Fibroblast of skin of left quadriceps (primary cell): ENCODE measurements at places on chromosomes 2 and 18.

- no peak for DNase-seq
Observed at GRCh38 chr2:33730193-33730592, 131.1 kb upstream of the FAM98A start.

DNA sequence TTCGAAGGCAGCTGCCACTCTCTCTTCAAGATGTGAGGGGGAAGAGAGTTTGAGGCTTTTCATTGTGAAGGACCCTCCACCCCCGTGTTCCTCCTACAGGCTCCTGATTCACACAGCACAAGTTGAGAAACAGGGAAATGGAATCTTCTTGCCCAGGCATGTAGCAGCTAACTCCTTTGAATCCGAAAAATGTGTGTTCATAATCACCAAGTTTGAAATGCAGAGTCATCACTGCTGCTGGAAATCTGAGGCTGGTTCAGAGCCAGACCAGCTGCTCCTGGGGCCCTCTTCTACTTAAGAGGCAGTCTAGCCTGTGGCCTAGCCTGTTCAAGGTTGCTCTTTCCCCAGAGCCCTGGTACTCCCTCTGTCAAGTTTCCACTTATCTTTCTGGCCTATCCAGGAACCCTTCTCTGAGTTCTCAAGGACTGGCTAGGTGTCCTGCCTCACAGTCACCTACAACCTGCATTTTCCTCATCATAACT lies 166.4 kb downstream of the TMEM247 start:
- peak; percentile 87 for DNase-seq

DNA sequence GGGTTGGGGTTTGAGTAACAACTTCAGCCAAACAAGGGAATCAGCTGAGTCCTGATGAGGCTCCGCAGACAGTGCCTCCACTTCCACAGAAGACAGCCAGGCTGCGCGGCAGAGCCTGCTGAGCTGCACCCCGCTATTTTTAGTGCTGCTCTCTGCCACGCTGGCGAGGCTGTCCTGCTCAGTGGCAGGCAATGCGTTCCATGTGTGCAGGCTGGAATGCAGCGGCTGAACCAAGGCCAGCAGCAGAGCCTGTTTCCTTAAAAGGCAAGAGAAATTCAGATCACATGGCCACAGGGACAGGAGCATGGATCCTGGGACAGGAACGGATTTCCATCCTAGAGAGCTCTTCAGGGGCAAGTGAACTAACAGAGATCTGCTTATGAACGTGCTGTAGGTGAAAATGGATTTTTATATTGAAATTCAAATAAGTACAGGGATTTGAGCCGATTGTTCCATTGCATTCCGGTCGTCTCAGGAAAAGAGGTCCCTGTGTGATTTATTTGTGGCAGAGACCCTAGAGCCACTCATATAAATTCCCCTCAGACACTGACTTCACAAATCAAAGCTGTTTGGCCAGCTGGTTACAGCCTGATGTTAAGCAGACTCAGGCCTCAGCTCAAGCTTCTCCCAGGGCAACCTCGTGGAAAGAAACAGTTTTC lies 98.7 kb downstream of the COL6A3 start:
- peak; percentile 98 for DNase-seq

DNA sequence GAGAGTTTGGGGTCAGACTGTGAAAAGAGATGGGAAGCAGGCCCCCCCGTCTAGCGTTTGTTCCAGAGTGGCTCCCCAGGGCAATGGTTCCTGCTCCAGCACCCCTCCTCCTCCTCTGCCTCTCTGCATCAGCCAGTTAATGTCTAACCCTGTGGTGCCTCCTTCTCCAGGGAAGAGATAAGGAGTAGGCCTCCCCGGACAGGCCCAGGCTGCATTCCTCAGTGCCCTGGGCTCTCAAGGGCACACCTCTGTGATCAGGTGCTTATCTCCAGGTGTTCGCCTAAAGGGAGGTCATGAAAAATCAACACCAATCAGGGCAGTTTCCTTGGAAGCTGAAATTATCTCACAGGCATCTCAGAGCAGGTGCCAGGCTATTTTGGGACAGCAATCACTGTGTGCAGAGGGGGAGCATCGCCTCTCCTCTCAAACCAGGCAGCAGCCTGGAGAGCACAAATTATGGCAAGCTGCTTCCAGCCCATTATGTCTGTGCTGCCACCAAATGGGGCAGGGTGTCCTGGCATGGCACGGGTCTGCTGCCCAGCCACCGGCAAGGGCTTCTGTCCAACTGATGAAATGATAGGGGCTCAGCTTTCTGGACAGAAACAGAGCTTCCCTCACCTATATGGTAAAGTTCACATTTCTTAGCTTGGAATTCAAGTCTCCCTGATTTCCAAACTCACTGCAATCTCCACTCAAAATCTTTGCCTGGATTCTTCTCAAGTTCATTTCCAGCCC lies 255.8 kb upstream of the SLC14A2 start:
- no peak for DNase-seq

GRCh38 chr2:232213176-232213575 lies 165.4 kb upstream of the ALPP start:
- DNase-seq = no peak

GRCh38 chr18:72075040-72075439 lies 469.1 kb downstream of the CBLN2 start:
- no peak for DNase-seq

- DNase-seq = no peak
Observed at GRCh38 chr2:136909777-136910176, 144.4 kb downstream of the THSD7B start.

DNA sequence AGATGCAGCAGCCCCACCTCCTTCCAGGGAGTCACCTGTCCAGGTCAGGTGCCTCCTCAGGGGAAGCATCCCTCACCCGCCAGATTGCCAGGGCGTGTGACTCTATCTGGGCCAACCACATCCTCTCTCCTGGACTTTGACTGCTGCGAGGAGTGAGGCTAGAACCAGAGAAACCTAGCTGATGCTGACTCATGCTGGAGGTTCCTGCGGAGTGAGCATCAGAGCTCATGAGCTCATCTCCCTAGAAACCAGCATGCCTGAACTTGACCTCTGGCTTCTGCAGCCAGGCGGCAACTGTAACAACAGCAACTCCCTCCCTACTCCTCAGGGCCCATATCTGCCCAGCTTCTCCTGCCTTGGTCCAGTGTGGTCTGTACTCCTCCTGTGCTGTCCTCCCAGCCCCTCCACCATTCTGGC lies 28.3 kb upstream of the NT5DC4 start:
- DNase-seq = peak; percentile 63

- DNase-seq = no peak
Observed at GRCh38 chr2:238790833-238791230, 57.1 kb upstream of the TWIST2 start.

DNA sequence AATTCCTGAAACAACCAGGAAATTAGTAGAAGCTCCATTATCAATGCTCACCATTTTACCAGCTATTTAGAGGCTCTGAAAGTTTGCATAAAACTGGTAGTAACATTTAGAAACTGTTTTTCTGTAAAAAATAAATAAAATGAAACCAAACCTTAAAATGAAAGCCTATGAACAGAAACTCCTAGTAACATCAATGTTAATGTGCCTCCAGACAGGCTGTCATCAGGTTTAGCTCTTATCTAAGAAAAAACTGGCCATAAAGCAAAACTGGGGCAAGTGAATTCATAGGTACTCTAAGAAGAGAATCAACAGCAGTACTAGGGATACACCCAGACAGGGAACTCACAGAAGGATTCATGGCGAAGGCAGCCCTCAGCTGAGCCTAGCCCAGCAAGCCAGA lies 8.0 kb downstream of the E2F6 start:
- no peak for DNase-seq

DNA sequence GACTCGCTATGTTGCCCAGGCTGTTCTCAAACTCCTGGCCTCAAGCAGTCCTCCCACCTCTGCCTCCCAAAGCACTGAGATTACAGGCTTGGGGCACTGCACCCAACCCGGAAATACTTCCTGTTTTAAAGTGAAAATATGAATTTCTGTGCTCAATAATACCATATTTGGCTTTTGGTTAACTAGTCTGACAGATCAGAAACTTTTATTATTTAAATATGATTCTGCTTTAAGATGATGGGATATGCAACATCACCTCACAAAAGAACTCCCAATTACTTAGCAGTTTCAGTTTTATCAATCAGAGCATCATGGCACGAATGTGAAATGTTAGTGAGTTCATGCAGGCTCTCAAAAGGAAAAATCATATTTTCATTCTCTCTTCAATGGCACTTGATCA lies 120.6 kb downstream of the PTRHD1 start:
- DNase-seq = no peak

- DNase-seq = no peak
Observed at GRCh38 chr2:111216811-111217652, 96.3 kb downstream of the BCL2L11 start.

- DNase-seq = no peak
Observed at GRCh38 chr18:6650127-6650507, 79.4 kb upstream of the ARHGAP28 start.

GRCh38 chr2:151844211-151844896 lies 16.1 kb upstream of the ARL5A start:
- no peak for DNase-seq

- DNase-seq = no peak
Observed at GRCh38 chr2:205020673-205021072, 475.4 kb downstream of the PARD3B start.

- no peak for DNase-seq
Observed at GRCh38 chr2:7987992-7988391, 693.9 kb upstream of the ID2 start.

DNA sequence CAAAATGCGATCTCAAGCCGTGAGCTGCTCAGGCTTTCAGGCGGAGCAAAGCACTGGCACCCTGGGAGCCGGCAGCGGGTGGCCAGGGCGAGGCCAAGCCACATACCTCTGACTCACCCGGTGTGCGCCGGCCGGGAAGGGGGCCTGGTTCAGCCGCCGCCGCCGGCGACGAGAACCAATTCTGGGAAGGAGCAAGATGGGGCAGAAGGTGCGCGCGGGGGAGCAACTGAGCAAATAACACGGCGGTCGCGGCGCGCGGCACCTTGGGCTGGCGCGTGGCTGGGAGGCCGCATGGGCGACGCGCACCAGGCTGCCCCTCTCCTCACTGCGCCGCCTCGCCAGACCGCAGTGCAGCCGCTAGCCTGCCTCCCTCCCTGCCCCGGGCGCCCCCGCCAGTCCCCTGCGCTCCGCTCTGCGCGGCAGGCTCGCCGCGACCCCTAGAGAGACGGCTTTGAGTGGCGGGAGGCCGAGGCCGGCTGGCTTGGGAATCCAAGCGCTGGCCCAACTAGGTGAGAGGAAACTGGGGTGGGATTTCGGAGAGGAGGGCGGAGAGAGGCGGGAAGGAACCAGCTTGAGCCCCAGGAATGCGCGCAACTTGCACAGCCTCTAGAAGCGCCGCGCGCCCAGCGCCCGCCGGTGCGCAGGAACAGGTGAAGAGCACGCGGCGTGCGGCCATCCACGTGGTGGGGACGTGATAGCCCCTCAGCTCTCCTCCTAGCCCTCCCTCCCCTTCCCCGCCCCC lies 3.2 kb downstream of the NRP2 start:
- no peak for DNase-seq

GRCh38 chr2:213104092-213104902 lies 47.1 kb downstream of the IKZF2 start:
- DNase-seq = no peak

GRCh38 chr2:218363736-218364135 lies 7.1 kb downstream of the CATIP start:
- DNase-seq = no peak

DNA sequence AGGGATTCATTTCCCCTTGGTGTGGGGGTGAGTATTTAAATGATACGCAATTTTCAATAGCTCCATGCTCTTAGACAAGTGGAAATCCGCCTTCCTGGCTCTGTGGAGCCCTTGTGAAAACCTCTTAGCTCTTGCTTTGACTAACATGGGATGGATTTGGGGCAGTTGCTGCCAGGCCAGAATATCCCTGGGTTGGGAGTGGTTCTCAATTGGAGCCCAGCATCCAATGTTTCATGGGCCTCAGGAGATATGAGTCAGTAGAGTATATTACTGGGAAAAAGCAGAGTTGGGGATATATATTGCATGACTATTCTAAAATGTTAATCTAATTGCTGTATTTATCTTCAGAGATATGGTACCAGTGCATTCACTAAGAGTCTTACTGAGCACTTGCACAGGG lies 104.4 kb upstream of the IL1R2 start:
- DNase-seq = peak; percentile 10

- DNase-seq = no peak
Observed at GRCh38 chr18:76380791-76381405, 114.1 kb downstream of the ZNF516 start.

DNA sequence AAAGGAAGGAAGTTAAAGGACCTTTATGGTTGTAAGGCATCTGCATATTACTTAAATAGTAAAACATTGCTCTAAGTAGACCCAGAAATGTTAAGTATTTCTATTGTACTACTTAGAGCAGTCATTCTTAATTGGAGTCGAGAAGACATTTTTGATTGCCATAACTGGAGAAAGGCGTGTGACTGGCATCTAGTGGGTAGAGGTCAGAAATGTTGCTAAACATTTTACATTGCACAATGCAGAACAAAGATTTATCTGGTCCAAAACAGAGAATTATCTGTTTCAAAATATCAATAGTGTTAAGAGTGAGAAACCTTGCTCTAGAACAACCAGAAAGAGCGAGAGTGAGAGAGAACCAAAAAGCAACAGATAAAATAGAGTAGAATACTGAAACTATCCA lies 23.3 kb upstream of the ROCK1 start:
- no peak for DNase-seq

- DNase-seq = no peak
Observed at GRCh38 chr2:118857677-118858484, 10.4 kb upstream of the EN1 start.

DNA sequence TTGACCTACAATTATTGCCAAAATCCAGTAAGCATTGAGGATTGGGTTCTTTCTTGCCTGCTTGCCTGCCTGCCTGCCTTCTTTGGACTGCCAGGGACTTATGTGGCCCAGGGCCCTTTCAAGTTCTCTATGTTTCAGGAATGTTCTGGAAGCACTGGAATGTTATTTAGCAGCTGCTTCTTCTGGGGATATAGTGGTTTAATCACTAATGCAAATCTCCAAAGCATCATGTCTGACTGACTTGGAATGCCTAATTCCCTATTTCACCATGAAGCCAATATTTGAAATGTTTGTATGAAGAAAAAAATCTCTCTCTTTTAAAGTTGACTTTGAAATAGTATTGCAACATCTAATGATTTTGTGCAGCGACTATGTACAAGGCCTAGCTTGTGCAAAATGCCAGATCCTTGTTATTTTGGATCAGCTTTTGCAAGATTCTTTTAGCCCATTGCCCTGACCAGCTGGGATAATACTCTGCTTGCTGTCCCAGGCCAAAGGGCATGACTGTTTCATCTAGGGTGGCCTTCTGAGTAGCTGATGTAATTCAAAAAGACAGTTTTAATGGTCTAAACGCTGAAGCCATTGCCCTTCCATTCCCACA lies 204.6 kb downstream of the RND3 start:
- peak; percentile 57 for DNase-seq

DNA sequence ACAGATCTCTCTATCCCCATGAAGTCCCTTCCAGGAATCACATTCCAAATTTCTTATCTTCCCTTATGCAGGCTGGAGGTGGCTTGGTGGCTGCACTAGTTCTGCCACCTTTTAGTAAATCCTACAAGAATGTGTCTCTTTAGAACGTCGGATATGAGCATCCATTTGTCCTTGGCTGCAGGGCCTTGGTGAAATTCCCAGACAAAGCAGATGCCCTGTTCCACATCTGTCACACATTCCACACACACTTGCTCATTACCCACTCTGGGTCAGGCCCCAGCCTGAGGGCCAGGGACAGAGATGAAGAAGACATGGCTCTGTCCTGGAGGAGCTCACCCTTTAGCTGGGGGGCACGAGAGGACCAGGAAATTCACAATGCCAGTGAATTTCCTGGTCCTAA lies 31.2 kb upstream of the GPR17 start:
- DNase-seq = no peak

- DNase-seq = peak; percentile 49
Observed at GRCh38 chr2:73870084-73870483, 22.7 kb upstream of the ACTG2 start.

- no peak for DNase-seq
Observed at GRCh38 chr18:9858642-9859041, 27.1 kb upstream of the TXNDC2 start.

GRCh38 chr2:135657806-135658582 lies 83.7 kb upstream of the UBXN4 start:
- DNase-seq = no peak
